DMS 273 treated with DMSO at 0.1 percent for 48 hours (cell line): ENCODE measurements at places on chromosomes 12 and 14.

- no peak for DNase-seq
Measured at GRCh38 chr12:22180705-22181104, 134.7 kb downstream of the CMAS start.

- no peak for DNase-seq
Measured at GRCh38 chr14:64409126-64409920, 21.2 kb downstream of the MTHFD1 start.

DNA sequence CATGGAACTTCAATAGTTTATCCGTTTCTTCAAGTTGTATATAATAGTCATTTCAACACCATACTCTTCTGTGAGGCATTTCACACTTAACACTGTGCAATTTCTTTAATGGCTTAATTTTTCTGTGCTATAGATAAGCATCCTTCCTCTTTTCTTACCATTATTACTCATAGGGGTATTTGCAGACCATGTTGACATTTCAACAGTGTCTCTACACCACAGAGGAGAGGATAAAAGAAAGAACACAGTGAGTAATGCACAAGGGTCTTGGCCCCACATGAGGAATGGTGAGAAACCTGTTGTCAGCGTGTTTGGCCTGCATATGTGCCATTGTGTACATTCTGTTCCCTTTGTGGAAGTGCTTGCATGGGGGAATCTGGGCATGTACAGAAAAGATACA is 421.5 kb upstream of the MDGA2 start:
- DNase-seq: no peak

DNA sequence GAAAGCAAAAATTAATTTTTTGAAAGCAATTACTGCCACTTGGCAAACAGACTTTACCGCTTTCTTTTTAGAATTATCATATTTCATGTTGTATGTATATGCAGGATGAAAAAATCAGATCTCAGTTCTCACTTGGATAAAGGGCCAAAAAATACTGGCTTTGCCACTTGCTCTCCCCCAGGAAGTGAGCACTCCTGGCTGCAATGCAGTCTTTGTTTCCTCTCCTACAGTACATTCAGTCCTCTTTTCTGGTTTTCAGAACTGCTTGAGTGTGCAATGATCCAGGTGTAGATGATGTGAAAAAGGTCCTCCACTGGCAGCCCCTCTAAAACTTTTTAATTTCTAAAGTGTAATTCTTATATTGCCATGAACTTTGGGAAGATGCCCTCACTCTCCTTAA is 183.4 kb downstream of the SLC25A21 start:
- DNase-seq: no peak

GRCh38 chr12:97260786-97261185 is 201.8 kb upstream of the RMST start:
- DNase-seq: no peak

DNA sequence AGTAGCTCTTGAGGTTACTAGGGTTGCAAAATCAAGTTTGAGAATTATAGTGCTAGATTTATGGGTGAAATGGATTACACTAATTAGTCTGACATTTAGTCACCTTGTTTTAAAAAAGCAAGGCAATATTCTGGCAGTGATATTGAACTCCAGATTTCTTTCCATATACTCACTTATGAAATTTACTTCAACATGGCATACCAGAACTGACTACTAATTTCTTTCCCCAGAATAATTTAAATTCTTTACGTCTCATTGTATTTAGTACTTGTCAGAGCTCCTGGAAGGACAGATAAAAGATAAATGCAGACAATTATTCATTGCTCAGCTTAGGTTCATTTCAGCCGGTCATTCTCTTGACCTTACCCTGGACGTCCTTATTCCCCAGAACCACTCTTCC is 24.3 kb downstream of the EMP1 start:
- DNase-seq: no peak

DNA sequence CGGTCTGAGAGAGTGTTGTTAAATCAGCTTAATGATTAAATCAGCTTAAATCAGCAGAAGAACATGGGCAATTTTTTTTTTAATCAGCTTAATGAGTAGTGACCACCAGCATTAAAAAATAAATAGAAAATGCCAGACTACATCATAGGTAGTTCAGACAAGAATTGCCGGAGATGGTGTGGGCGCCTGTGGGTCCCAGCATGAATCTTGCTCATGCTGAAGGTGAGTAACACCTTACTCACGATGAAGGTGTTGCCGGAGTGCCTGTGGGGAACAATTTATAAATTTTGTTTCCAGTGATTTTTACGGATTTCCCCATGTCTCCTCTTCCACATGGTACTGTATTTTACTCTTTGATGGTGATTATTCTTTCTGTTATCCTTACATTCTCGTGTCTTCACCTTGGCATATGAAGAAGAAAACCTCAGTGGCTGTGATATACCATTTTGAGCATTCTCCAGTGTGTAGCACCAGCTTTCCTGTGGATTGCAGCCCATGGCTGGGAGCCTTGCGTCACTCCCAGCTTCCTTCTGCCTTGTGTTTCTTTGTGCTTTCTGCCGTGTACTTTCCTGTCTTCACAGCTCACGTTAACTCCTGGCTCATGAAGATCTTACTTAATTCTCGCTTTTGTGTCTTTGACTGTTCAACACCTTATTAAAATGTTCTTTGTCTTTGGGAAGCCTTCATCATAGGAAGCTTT is 4.7 kb downstream of the TDRD9 start:
- no peak for DNase-seq

GRCh38 chr14:25150934-25151790 is 101.2 kb upstream of the STXBP6 start:
- DNase-seq: peak; percentile 17

GRCh38 chr14:54048736-54049135 is 92.1 kb upstream of the BMP4 start:
- DNase-seq: no peak

DNA sequence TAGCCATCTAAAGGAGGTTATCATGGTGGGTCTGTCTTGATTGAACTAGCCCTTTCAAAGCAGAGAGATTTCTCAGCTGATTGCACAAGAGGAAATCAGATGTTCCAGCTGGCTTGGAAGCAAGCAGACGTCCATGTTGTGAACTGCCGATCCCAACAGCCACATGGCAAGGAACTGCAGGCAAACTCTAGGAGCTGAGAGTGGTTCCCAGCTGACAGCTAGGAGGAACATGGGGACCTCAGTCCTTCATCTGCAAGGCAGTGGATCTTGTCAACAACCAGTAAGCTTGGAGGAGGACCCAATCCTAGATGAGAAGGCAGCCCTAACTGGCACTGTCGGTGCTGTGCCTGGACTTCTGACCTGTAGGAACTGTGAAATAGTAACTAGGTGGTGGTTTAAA is 7.7 kb downstream of the ACVR1B start:
- no peak for DNase-seq

- no peak for DNase-seq
Measured at GRCh38 chr12:55001198-55001868, 16.8 kb upstream of the TESPA1 start.

GRCh38 chr12:110037315-110037714 is 11.0 kb downstream of the C12orf76 start:
- no peak for DNase-seq

- DNase-seq: no peak
Measured at GRCh38 chr12:59066445-59066844, 146.1 kb upstream of the LRIG3 start.

DNA sequence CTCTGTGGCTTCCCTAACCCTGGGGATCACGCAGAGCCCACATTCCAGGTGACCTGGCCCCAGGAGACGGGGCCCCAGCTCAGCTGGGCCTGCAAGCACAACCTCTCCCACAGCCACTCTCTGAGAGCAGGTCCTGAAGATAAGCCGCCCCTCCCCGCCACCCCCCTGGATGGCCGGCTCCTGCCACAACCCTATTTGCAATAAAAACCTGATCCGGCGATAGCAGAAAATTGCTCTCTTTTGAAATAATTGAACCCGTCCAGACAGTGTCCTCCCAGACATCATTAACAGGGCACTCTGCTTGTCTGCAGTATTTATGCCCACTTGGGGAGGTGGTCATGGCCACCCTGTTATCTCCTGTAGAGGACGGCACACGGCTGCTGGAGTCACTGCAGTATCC is 5.0 kb downstream of the C14orf180 start:
- no peak for DNase-seq

DNA sequence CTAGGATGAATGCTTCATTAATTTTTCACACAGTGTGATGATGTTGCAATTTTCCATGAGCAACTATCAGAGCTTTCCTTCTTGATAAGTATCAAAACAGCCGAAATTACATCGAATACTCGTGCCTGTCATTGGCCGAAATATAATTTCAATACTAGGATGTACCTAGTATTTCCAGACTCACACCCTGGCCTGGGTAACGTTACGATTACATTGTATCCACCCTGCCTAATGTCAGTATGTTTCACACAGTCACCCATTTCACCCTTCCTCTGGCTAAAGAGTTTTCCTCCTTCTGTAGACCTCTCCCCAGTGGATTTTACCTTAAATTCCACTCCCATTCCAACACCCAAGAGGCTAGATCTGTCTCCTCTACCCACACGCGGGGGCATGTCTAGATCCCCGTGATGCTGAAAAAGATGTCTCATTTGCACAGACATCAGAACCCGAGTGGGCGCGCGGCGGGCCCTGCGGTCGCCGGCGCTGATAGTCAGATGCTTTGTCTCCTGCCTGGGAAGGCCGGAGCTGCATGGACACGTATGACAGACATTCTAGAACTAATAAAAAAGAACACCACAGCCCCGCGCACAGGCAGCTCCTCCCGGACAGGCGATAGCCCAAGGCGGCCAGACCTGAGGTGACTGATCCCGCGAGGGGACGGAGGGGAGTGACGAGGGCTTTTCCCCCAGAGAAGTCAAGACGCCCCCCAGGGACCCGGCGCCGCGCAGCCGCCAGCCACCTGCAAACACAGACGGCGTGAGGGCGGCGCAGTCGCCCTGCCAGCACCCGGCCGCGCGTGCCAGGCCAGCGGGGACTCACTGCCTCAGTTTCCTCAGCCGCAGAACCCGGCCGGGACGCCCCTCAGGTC is 723 bp downstream of the KIF21A start:
- DNase-seq: no peak

DNA sequence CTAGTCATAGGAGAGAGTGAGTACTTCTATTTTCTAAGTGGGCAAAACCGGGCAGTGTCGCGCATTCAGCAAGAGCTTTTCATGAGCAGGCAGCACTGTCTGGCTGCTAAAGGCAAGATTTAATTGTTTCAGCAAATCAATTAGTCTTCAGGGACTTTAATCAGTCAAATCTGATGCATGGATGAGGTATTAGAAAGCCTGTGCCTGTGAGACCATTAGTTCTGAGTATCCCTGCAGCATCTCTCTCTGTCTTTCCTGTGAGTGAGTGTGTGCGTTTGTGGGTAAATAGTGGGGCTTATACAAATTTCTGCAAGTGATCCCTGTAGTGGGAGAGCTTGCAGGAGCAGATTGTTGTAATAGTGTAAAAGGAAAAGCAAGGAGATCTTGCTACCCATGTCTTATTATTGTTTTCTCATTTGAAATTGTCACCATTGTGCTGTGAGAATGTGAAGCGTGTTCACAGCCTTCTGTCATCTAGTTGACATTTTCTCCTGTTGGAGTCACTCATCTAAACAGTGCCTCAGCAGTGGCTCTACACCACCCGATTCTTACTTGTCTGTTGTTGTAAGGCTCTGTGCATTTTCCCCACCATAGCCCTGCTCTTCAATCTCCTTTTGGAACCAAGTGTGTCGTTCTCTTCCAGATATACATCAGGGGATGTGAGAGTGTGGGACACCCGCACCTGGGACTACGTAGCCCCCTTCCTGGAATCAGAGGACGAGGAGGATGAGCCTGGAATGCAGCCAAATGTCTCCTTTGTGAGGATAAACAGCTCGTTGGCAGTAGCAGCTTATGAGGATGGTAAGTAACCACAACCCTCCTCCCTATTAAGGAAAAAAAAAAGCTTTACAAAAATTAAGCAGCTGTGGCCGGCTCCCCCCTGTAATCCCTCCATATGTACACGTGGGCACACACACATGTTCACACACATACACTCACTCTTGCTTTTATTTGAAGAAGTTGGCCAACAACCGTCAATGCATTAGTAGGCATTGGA is 53.6 kb downstream of the FBXW8 start:
- DNase-seq: no peak

GRCh38 chr14:96067985-96068930 is 29.1 kb downstream of the C14orf132 start:
- no peak for DNase-seq

DNA sequence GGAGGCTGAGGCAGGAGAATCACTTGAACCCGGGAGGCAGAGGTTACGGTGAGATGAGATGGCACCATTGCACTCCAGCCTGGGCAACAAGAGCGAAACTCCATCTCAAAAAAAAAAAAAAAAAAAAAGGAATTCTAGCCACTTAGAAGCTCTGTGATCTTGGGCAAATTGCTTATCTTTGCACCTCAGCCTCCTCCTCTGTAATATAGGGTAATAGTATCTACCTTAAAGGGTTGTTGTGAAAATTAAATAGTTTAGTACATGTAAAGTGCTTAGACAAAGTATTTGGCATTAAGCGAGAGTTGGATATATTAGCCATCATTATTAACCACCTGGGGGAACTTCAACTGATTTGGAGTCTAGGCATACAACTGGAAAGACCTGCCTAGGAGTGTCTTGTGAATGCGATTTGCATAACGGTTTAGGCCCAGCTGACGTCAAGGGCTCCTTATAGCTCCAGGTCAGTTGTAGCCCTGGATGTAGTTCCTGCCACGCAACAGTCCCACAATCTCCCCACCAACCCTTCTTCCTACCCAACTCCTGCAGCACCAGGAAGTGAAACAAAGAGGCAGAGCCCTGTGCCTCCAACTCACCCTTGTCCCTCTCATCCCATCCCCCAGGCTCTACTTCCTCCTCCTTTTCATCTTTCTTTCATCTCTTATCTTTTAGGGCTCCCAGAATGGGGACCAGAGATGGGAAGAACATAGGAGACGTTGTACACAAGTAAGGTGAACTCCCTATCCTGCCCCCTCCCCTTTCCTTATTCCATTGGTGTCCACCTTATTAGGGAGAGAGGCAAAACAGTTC is 2.1 kb upstream of the IL23A start:
- no peak for DNase-seq

- DNase-seq: no peak
Measured at GRCh38 chr14:24231263-24232120, 675 bp downstream of the NEDD8 start.

DNA sequence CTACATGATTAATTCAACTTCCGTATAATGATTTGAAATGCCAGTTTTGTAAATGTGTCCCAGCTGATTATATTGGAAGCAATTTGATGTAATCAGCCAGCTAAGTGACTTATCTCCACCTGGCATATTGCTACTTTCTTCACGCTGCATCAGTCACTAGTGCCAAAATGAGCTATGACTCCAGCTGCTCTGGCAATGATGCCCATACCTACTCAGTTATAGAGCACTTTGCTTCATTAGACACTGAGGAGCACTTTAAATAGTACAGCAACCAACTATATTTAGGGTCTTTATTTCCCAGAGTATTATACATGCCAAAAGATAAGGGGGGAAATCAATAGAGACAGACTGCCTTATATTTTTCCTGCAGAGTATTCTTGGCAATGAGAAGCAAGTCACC is 67.9 kb upstream of the LIN7A start:
- DNase-seq: peak; percentile 35
